ENCODE measurements at places on chromosomes 2 and 18.

DNA sequence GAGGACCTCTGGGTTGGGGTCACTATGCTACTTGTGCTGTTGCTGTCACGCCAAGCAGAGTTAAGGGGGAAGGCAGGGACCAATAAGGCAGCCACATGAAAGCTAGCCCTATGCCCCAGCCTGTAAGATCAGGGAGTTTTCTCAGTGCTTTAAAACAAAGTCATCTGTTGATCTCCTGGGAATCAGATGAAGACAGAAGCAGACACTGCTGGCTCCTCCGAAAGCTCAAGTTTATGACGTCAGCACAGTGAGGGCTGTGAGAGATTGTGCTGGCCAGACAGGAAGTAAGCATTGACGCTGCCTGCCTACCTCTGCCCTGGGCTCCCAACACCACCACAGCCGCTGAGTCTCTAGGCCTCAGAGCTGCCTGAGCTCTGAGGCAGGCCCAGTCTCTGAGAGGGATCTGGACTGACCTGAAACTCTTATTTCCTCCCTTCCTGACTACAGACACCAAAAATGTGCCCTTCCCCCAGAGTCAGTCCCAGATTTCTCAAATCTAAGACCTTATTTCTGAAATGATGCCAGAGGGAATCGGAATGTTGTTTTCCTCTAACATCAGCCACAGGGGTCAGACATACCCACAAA, 118.1 kb upstream of the EPAS1 start:
- no peak for DNase-seq

DNA sequence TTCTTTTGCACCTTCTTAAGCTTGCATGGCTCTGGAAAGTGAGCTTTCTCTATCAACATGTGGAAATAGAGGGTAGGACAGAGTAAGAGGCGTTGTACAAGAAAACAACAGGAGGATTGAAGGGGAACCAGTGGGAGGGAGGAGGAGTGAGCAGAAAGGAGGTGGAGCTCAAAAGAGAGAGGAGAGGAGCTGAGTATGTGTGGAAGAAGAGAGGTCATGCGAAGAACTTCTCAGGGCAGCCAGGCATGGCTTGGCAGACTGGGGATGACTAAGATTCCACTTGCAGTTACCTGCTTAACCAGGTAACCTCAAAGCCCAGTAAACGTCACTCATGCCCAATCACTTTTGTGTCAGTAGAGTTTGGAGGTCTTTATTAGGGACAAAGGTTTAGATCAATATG, 105.1 kb downstream of the BCL2L11 start:
- DNase-seq: no peak

DNA sequence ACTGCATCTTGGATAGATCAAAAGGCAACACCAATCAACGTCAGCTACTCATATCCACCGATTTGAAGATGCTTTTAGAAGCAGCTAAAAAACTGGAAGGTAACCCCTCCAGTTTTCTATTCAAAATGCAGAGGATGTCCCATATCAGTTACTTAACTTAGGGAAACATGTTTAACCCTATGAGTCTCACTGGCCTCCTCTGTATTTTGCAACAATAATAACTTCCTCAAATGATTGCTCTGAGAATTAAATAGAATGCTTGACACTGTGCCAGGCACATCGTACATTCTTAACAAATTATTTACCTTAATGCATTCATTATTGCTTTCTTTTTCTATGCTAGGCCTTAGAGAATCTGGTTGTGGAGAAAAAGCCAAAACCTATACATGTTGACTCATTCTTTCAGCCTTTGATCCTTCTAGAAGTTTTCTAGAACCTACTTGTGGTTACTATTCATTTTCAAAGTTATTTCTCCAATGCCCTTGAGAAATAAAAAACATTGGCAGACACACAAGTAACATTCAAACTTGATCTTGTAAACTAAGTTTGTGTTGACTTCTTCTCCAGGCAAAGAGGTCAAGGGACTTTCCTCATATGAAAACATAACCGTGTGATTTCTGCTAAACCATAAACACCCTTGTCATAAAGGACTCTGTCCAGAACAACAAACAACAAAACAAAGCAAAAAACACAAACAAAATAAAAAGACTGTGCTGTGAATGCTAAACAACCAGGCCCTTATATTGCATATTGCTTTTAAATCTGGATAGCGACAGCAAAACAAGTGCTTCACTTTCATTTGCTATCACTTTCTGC, 4.6 kb downstream of the DOCK10 start:
- DNase-seq: no peak

- DNase-seq: no peak
Measured at GRCh38 chr2:26033270-26033817, 540 bp upstream of the RAB10 start.

GRCh38 chr18:48715711-48716361, 177.0 kb downstream of the CTIF start:
- no peak for DNase-seq
